NCI-H1092 (cell line): ENCODE measurements at places on chromosomes 7 and 10.

- no peak for DNase-seq
These were observed 280.5 kb downstream of the WDR11 start for GRCh38 chr10:121131426-121132265.

DNA sequence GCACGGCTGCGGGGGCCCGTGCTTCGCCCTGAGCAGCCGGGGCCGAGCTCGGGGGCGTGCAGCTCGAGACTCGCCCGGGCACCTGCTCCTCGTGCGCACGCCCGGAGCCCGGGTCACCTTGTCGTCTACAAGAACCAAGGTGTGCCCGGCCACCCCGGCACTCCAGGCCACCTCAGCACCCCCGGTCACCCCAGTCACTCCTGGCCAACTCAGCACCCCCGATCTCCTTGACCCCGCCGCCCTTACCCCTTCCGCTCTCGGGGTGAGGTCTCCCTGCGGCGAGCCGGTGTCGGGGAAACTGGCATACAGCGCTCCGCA is 268 bp upstream of the IGFBP3 start:
- DNase-seq: no peak

DNA sequence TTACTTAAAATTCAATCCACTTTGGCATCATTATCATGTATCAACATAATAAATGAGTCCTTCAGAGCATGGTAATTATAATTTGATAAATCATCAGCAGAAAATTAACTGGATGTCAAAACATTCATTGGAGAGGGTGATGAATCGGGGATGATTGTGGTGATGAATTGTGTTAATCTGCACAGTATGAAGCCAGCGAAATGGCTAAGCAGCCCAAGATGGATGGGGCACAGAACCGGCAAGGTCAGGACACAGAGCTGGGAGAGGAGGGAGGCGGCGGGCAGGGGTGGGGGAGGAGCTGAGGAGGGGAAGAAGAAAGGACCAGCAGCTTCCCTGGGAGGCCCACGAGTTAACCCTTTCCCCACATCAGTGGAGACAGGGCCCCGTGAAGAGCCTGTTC is 536.1 kb downstream of the LRMDA start:
- DNase-seq: no peak

DNA sequence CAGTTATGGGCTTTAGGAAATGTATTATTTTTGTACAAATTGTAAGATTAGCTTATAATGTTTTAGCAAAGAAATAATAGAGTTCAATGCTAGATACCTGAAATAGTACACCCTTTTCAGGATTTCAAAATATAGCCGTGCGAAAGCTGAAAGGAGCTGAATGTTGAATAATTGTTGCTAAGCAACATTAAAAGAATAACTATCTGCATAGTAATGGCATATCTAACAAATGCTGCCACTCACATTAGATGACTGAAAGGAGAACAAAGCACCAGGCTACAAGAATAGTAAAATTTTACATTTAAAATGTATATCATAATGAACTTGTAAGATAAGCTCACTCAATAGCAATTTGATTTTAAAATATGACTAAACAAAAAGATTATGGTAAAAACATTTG is 82.5 kb downstream of the SDHAF3 start:
- DNase-seq: no peak

GRCh38 chr10:91761721-91762120 is 36.5 kb upstream of the TNKS2 start:
- no peak for DNase-seq

DNA sequence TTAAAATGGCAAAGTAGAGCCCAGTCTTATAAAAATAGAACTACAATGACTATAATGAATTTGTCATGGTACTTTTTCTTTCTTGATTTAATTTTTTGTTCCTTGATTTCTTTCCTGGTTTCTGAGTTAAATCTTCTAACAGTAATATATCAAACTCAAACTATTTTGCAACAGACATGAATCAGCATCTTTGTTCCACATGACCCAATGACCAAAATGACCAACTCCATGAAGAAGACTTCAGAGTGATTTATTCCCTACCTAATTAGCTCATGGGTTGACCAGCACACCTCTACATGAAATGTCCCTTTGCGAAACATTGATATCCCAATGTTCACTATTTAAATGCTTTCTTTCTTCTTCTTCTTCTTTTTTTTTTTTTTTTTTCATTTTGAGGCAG is 30.9 kb downstream of the NMT2 start:
- no peak for DNase-seq

DNA sequence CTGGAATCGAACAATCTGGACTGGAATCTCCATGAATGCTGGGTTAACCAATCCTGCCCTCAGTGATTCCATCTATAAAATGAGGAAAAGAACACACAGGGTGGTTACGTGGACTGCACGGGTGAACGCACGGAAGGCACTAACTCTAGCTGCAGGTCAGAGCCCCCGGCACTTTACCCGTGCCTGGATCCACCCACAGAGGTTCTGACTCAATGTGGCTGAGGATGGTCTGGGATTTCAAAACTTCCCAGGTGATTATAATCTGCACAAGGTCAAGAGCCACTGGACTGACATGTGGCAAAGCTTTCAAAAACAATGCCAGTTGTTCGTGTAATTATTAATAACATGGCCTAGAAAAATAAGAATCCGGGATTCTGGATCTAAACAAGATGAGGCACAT is 29.2 kb downstream of the KIAA1549 start:
- no peak for DNase-seq

- no peak for DNase-seq
These were observed 71.3 kb downstream of the HDAC9 start for GRCh38 chr7:18566829-18567228.

DNA sequence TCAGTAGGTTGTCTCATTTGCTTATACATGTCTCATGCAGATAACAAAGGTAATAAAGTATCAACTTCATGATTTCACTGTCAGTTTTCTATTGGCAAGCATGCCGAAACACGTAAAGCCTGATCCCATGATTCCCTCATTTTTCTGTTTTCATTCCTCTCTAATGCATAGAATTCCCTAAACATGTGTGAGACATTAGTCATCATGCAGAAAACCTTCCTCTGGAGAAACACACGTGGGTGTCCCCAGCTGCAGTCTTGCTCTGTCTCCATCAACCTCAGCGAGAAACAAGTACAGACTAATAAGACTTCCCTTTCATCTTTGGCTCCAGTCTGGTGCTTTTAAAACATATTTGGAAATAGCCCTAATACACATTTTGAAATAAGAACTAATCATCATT is 432.7 kb upstream of the VSTM2A start:
- no peak for DNase-seq

- DNase-seq: no peak
These were observed 572.5 kb downstream of the ARL4A start for GRCh38 chr7:13259930-13260329.

- DNase-seq: no peak
These were observed 43.5 kb downstream of the PRTFDC1 start for GRCh38 chr10:24908793-24909423.

- no peak for DNase-seq
These were observed 1040.1 kb upstream of the LRRN3 start for GRCh38 chr7:110050785-110051184.

DNA sequence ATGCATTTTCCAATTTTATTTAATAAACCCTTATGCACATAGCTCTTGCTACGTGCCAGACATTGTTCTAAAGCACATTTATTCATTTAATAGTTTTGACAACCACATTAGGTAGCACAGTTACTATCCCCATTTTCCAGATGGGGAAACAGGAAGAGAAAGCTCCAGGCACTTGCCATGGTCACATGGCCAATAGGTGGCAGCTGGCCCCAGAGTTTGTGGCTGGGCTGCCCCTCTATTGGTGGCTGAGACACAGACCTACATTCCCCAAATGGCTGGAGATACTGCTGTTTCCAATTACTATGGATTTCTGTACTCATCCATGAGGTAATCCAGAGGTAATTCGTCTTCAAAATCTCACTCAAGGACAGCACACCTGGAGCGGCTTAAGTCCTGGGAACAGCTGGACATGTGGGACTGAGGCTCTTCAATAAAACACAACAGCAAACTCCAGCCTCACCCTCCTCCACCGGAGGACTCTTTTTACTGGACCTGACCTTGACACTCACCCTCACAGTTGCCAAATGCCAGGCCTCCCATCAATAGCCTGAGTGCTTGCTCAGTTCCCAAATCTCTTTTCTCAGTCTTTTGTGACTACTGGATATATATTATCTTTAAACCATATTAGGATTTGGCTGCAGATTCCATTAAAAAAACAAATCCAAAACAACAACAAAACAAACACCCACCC is 106.1 kb downstream of the CLEC2L start:
- no peak for DNase-seq

DNA sequence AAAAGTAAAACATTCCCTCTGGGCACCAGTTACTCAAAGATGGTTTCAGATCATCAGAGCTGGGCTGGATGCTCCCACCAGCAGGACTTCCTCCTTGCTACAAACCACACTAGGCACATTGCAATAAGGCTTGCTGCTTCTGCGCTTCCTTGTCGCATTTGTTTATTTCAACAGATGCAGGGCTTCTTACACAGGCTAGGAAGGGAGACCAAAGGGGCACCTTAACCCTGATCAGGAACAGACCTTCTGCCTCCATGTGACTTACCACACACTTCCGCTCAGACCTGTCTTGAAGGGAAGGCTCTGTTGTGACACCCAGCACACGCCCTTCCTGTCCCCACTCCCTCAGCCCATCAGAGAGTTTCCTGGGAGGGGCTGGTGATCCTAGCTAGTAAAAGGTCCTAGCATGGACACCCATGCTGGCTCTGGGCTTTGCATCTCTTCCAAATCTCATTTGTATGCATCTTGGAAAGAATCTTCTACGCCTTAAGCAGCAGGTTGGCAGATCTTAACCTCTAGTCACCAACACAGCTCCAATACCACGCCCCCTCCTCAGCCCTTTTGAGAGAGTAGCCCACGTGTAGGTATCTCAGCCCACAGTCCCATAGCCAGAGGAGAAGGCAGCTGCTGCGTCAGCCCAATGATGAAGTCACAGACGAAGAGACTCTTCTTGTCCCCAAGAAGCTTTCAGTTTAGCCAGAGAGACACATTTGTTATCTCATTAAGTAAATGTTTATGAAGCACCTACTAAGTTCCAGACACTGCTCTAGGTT is 47.1 kb upstream of the SVIL start:
- DNase-seq: no peak

GRCh38 chr10:3051692-3052091 is 15.7 kb upstream of the PFKP start:
- DNase-seq: no peak

DNA sequence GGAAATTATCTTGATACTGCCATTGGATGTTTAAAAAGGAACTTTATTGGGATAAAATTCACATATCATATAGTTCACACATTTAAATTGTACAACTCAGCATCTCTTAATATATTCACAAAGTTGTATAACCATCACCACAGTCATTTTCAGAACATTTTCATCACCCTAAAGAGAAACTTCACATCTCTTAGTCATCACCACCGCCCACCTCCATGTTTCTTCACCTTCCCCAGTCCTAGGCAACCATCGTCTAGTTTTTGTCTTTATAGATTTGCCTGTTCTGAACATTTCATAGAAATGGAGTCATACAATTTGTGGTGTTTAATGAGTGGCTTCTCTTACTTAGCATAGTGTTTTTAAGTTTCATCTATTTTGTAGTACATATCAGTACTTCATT is 96.6 kb downstream of the ANKRD30A start:
- DNase-seq: no peak

- no peak for DNase-seq
These were observed 39.8 kb downstream of the WBP1L start for GRCh38 chr10:102783568-102783967.

GRCh38 chr10:116311706-116312490 is 12.3 kb upstream of the CCDC172 start:
- DNase-seq: no peak
